HT1080 (cell line): ENCODE measurements at places on chromosomes 7 and 10. TPM values are rescaled to one million over a fixed set of nuclear protein-coding genes. Genes with fewer than 3 reads are reported as not detected.

ITGA8 gene
- total RNA-seq = not detected in 2 replicates

DNA sequence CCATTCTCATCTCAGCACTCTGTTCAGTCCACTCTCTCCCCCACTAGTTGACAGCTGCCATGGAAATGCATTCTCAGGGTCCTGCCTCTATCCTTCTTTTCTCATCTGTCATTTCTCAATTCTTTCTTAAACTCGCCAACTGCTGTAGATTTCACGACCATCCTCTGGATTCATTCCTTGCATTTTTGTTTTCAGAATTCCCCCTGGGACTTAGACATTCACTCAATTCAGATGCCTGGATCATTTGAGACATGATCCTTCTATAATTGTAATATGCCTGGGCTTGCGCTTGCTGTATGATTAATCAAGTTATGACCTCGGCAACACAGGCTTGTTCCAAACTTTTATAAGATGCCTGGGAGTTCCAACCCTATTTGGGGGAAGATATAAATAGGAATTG lies 104.5 kb downstream of the RAB11FIP2 start:
- DNase-seq = no peak

GRCh38 chr10:11612021-11613001 lies 861 bp upstream of the USP6NL start:
- no peak for DNase-seq

CALML3 gene
- not detected in 2 replicates for total RNA-seq

DNA sequence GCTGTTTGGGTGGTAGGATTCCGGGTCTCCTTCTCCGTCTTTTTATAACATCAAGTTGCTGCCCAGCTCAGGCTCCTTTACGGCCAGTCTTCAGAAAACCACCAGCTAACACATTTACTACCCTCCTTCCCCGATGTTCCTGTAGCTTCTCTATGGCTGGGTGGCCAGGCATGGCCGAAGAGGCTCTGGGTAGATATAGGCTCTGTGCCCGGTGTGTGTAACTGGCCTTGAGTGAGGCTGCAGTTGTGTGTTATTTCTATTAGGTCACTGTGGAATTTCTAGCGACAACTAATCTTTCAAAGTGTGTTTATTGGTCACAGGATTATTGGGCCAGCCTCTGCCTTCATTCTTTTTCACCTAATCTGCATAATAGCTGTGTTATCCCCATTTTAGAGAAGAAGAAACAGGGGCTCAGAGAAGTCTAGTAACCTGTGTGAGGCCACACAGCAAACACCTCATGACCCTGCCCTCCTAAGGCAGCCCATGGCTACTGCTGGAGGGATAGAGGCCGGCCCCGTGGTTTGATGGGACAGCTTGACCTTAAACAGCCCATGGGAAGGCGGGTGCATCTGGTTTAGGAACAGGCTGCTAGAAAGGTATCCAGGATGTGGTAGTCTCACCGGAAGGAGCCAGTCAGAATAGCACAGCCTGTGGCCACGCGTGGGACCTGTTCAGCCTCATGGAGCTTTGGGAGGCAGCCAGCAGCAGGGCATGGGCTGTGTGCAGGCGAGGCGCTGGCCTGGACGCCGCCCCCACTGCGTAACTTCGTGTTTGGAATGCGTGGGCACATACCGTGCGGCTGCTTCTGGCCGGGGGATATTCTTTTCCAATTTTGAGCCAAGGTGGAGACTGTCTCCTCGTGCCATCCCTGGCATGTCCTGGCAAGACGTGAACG lies 29.7 kb downstream of the HTRA1 start:
- DNase-seq = no peak

DNA sequence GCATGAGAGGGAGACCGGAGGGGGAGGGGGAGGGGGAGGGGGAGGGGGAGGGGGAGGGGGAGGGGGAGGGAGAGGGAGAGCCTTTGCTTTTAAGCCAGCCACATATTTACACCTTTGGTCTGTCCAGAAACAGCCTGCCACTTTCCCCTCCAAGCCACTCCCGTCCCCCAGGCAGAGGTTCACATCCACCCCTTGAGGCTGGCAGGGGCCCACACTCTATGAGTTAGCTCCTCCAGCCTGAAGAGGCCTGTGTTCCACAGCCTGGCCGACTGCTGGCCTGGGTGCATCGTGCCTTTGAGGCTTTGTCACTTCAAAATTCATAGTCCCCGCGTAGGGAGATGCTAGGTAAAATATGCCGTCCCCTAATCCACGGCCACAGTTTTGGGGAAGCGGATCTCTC lies 16.5 kb downstream of the ADAMTS14 start:
- DNase-seq = no peak

- peak; percentile 81 for DNase-seq
These were observed 215.7 kb upstream of the INHBA start for GRCh38 chr7:41918597-41918996.

RAPGEF5 gene
- total RNA-seq = 0.84 and 3.1 TPM in 2 replicates

HHEX gene
- 2.6 and 2.7 TPM in 2 replicates for total RNA-seq

AKR1C3 gene
- 5.1 and 11.0 TPM in 2 replicates for total RNA-seq

DNA sequence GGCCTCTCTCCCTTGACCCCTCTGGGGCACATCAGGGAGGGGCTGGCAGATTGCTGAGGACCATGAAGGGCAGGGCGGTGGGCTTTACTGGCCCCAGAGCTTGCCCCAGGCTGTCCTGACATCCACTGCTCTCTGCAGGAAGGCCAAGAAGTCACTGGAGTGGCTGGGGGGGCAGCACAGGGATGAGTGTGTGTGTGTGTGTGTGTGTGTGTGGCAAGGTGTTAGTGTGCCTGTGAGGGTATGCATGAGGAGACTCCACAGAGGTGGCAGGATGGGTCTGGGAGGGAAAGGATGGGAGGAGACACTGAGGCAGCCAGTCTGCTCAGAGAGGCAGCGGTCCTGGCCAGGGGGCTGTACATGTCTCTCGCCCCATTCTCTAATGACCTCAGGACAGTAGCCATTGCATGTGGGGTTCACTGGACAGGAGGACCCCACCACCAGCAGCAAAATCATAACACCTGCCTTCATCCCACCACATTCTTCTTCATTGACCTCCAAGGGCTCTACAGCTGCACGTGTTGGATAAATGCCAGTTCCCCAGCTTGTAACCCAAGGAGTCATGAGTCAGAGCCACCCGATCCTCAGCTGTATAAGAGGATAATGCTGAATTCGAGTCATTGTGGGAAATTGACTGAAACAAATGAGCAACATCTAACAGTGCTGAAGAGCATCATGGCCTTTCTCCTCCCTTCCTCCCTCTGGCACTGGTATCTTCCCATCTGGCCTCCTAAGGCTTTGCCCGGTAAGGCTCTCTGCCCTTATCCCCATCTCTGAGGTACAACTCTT lies 720.5 kb downstream of the GRID1 start:
- peak; percentile 92 for DNase-seq

DNA sequence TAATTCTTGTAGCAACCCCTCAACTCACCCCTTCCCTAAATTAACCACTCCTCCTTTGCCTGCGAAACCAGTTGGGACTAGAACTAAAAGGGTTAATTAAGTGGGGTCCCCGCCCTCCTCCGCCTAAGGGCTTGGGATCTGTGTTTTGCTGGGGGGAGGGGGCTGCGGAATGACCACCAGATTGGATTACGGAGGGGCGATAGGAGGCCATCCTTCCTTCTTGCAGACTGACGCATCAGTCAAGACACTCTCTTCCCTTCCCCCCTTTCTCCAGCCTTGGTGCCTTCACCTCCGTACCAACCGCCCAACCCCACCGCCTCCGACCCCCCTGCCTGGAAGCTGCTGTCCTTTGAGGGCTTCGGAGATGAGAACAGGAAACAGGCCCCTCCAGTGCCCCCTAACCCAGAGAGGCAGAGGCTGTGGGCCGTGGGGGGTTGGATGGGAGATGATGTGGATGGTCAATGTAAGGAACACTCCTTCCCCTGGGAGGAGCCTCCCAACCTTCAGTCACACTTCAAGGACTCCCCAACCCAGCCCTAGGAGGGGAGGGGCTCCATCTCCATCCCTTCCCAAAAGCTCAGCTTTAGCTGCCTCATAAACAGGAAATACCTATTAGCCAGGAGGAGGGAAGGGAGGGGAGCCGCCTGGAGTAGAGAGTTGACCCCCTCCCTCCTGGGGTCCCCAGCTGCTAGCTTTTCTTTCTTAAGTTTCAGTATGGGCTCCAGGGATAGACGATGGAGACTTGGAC lies 997 bp upstream of the LDB1 start:
- peak; percentile 39 for DNase-seq

- no peak for DNase-seq
These were observed 3.1 kb downstream of the SH3PXD2A start for GRCh38 chr10:103852189-103852711.

DNA sequence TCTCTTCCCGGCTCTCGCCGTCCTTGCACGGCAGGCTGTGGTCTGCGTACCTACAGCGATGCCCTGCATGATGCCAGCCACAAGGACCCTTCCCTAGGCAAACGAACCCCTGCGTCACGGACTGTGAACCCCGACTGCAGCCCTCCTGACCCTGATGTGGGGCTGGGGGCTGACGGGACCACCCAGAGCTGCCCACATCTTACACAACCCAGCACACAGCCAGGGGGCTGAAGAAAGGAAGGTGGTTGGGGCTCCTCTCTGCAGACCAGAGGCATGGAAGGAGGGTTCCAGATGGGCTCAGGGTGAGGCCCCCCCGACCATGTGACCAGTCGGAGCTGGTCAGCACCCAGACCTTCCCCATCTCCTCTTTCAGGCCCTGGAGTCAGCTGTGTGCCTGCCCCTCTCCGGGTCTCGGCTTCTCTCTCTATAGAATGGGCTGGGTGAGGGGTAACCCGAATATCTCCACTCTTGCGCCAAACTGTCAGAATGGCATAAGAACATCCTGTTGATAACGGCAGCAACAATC lies 41.4 kb downstream of the EBF3 start:
- DNase-seq = no peak

GRCh38 chr7:26454180-26454579 lies 162.5 kb downstream of the SNX10 start:
- peak; percentile 89 for DNase-seq

- no peak for DNase-seq
These were observed 98.7 kb upstream of the ZNF438 start for GRCh38 chr10:31130406-31130805.

SLC39A12 gene
- total RNA-seq = not detected in 2 replicates

ARHGEF35 gene
- total RNA-seq = 0.11 TPM in 1 of 2 replicates, not detected in the other

GRCh38 chr10:10977226-10977956 lies 40.3 kb upstream of the CELF2 start:
- no peak for DNase-seq

- no peak for DNase-seq
These were observed 266.1 kb downstream of the MTERF1 start for GRCh38 chr7:91614431-91614830.

IFIT1B gene
- total RNA-seq = not detected in 2 replicates

- DNase-seq = no peak
These were observed 4.8 kb downstream of the VSTM2A start for GRCh38 chr7:54546986-54547314.

DNA sequence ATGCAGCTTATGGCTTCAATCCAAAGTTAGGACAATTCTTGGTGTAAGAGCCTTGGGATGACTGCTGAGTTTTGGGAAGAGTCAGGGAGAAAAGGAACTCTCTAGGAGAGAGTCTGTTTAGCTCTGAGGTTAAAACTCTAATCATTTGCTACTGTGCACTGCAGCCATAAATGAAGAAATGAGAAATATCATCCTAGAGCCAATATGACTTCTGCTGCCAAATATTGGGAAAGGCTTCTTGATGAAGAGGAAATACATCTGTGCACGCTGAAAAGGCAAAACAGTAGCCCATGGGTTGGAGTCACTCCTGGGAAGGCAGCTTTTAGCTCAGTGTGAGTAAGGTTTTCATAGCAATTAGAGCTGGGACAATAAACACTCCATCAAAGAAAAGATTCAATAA lies 308.8 kb downstream of the SFMBT2 start:
- no peak for DNase-seq

FGL2 gene
- not detected in 2 replicates for total RNA-seq

- no peak for DNase-seq
These were observed 36.4 kb downstream of the ADAP1 start for GRCh38 chr7:918118-918425.

DOCK1 gene
- total RNA-seq = 26.4 and 28.6 TPM in 2 replicates

DNA sequence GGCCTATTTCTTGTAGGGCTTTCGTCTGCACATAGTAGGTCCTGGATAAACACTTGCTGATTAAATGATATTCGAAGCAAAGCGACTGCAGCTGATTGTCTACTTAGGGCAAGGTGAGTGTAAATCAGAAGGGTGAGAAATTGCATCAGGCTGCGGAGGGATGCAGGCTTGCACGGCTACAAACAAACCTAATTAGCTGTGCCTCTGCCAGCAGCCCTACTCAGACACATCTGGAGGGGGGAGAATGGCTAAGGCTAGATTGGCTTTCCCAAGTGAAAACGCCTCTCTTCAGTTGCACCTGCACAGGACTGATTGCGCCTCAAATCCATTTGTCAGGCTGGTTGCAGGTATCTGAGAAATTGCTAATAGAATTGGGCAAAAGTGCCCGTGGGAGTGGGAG lies 247.5 kb downstream of the DPP6 start:
- DNase-seq = no peak

- DNase-seq = peak; percentile 62
These were observed 88.5 kb upstream of the ATP6V0A4 start for GRCh38 chr7:138886501-138886917.

MRPS24 gene
- 154 and 174 TPM in 2 replicates for total RNA-seq

GRCh38 chr7:105678811-105679495 lies 97.7 kb upstream of the EFCAB10 start:
- DNase-seq = no peak

DNA sequence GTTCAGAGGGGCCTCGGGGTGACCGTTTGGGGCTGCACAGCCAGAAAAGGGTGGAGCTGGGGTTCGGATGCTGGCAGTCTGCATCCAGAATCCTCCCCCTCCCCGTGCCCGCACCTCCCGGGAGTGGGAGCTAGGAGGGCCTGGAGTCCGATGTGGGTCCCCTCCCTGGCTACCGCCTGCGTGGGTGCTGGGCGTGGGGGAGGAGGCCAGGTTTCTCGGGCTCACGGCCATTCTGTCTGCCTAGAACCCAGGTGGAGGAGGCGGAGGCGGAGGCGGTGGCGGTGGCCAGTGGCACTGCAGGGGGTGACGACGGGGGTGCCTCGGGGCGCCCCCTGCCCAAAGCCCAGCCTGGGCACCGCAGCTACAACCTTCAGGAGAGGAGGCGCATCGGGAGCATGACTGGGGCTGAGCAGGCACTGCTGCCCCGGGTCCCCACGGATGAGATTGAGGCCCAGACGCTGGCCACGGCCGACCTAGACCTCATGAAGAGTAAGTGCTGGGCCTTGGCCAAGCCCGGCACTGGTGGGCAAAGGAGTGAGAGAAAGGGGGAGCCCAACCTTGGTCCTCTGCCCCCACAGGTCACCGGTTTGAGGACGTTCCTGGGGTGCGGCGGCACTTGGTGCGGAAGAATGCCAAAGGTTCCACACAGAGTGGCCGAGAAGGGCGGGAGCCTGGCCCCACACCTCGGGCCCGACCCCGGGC lies 7.0 kb downstream of the SLC4A2 start:
- DNase-seq = no peak

DNA sequence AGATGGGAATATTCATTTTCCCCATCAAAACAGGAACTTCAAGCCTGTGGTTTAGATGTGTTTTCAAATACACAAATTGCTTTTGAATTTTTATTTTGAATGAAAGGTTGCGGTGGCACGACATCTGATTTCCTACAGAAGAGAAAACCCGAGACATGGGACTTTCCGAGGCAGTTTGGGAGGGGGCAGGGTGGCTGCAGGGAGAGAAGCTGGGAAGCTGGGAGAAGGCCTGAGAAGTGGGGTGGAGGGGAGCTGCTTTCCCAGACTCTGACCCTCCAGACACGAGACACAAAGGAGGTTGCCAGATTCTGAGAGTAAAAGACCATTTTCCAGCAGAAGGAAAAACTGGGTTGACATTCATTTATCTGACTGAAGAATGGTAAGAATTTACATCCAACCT lies 19.6 kb downstream of the TMEM176A start:
- DNase-seq = no peak

PTPN20 gene
- not detected in 2 replicates for total RNA-seq

PRRT4 gene
- total RNA-seq = 0.73 TPM in 1 of 2 replicates, not detected in the other
